Stimulated activated naive CD8-positive, alpha-beta T cell treated with anti-CD3 and anti-CD28 coated beads, Interleukin-15, Interleukin-2, amounts not matched to agents 100 U/mL and 50 U/mL, for 24 hours (primary cell): ENCODE measurements at places on chromosomes 7 and 10.

- DNase-seq = no peak
Measured at GRCh38 chr7:122014697-122015096, 129.4 kb downstream of the AASS start.

GRCh38 chr7:111823826-111824225 lies 261.5 kb upstream of the IMMP2L start:
- DNase-seq = no peak

DNA sequence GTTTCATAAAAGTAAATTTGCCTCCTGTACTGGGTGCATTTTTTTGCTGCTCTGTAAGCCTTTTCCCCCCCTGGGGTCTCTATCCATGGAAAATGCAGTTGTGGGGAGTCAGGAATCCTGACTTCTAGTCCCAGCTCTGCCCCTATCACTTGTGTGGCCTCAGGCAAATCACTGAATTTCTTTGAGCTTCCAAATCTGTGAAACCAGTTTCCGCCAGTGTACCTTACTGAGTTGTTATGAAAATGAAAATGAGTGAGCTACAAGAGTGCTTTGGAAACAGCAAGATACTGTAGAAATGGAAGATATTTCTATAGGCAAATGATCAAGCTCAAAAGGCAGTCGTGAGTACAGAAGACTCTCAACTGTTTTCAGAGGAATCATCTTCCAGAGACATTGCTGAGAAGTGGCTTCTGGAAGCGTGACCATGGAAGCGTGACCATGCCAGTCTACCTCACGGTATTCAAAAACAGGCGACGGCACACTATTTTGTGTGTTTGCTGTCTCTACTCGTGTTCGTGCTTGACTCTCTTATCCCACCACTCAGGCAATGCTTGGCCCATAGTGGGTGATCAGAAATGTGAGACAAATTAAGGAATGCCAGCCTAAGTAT lies 107.4 kb downstream of the ATXN7L1 start:
- no peak for DNase-seq

- DNase-seq = no peak
Measured at GRCh38 chr10:129105266-129105665, 361.8 kb upstream of the MGMT start.

DNA sequence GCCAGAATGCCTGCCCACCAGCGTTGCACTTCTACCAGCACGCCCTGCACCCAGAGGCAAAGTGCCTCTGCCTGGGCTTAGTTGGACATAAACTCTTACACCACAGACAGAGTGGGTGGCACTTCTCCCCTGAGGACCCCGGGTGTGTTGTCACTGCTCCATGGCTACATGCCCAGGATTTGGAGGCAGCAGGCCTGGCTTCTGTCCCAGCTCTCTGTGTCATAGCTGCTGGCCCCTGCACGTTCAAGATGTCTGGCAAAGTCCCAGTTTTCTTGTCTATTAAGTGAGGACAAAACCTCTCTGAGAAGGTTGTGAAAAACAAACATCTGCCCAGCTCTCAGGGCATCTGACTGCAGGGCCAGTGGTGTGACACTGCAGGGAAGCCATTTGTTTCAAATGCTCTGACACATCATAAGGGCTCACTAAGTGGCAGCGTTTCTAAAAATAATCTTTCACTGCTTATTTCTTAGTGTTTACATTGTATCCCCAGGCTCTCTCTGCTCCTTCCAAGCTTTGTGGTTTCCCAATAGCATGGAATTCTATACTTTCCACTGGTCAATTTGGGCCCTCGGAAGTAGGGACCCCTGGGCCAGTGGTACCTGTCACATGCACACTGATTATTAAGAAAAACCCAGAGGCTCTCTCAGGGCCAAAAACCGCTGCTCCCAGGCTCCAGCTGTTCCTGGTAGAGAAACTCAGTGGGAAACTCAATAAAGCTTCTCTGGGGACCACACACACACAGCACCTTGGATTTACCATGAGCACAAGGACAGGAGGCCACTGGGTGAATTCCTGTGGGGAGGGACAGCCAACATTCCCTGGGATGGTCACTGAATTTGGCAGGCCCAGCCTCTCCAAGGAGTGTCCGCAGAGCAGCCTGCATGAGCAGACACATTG lies 86.2 kb upstream of the ANLN start:
- DNase-seq = no peak

DNA sequence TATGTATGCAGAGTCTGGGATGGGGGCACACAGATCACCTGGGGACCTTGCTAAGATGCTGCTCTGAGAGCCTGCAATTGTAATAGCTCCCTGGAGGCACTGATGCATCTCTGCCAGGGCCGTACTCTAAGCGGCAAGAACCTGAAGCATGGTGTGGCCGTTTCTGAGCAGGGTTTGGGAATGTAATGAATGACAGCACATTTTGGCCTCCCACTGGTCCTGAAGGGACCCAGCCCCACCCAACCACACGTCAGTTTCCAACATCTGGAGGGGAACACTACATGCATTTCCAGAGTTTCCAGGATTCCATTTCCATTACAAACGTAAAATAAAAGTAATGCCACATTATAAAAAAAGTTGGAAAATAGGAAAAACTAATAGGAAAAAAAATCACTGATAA lies 14.0 kb downstream of the ZCCHC24 start:
- no peak for DNase-seq

- DNase-seq = no peak
Measured at GRCh38 chr7:73605601-73606220, 18.6 kb downstream of the MLXIPL start.

- DNase-seq = no peak
Measured at GRCh38 chr7:155482511-155483183, 24.7 kb downstream of the EN2 start.

DNA sequence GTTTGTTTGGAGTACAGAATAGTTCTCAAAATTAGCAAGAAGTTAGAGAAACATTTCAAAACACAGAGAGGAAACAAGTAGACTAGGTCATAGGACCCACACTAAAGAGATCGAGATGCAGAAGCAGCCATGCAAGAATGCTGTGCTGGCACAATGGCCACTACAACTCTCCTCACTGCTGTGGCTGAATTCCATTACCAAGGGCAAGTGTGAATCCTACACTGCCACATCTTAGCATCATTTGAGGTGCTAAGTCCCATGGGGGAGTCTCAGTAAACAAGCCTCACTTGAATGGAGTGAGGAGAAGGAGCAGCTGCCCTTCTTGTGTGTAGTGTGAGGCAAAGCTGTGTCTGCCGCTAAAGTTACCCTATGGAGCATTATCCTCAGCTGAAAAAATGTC lies 56.7 kb downstream of the PCLO start:
- DNase-seq = no peak

DNA sequence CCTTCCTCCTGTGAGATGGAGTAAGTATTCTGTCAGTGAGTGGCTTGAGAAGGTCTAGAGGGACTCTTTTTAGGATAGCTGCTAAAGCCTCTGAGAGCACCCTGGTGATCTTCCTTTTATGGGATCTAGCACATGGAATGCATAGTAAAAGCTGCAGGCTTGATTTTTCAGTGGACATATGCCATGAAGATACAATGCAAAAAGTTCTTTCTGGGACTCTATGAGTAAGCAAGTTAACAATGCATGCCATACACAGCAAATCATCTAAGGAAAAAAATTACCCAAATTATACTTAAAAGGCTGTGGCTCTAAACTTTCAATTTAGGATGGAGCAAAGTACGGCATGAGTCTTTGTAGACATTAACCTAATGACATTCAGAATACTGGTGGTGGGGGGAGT lies 154.5 kb downstream of the SGMS1 start:
- no peak for DNase-seq

DNA sequence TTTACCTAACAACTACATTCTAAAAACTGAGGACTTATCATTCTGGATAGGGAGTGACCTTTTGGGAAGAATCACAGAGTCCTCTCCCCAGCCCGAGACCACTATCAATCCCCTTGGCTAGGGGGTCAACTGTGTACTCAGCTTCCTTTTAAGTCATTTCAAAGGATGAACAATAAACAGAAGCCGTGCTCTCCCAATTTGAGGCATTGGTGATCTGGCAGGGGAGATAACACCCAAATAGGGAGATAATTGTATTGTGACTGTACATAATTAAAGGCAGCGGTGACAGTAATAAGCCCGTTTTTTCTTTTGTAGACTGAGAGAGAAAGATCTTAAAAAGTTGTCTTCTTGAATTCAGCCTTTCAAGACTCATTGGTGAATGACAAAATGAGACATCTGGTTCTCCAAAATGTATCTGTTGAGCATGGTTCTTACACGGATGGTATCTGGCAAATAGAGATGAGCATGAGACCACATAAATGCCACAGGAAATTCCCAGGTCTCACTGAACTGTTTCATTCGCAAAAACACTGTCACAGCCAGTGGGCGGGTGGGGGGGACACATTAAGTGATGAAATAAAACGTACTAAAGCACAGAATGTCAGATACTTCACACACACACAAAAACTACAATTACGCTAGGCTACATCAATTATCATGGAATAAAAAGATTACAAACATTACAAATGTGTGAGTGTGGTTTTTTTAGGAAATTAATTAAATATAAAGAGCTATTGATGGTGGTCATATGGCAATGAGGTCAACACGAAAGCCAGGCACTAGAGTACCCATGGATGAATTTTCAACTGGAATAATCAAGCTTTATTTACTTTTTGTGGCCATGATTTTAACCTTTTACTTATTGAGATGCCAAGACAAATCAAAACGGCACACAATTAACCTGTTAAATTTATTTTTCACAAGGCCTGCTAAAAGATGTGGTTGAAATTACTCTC lies 108.4 kb downstream of the HIPK2 start:
- DNase-seq = peak; percentile 48

- no peak for DNase-seq
Measured at GRCh38 chr7:69172357-69173077, 425.8 kb upstream of the AUTS2 start.

DNA sequence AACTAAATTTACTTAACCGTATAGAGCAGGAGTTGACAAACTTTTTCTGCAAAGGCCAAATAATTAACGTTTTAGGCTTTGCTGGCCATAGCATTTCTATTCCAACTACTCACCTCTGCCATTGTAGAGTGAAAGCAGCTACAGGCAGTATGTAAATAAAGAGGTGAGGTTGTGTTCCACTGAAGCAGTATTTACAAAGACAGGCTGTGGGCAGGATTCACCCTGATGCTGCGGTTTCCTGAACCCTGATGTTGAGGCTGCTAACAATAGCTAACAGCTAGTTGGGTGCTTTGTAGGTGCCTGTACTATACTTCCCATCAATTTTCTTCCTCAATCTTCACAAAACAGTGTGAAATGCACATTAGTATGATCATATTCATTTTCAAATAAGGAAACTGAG lies 47.0 kb upstream of the LAMB1 start:
- no peak for DNase-seq

- DNase-seq = no peak
Measured at GRCh38 chr7:98909487-98909886, 31.2 kb downstream of the TRRAP start.

GRCh38 chr7:2530071-2530987 lies 10.8 kb downstream of the LFNG start:
- peak; percentile 84 for DNase-seq

GRCh38 chr7:80907612-80908011 lies 11.2 kb downstream of the SEMA3C start:
- DNase-seq = no peak

- DNase-seq = no peak
Measured at GRCh38 chr10:77834943-77835668, 91.4 kb downstream of the DLG5 start.
